SJSA1 (cell line): ENCODE measurements at places on chromosomes 2 and 18. TPM values are rescaled to one million over a fixed set of nuclear protein-coding genes. Genes with fewer than 3 reads are reported as not detected.

The NCKAP1 gene
- total RNA-seq, result 96.6 and 195 TPM in 2 replicates

The C2orf66 gene
- 0.05 TPM in 1 of 2 replicates, not detected in the other for total RNA-seq

The SH3RF3 gene
- 3.6 and 6.1 TPM in 2 replicates for total RNA-seq

The ICA1L gene
- total RNA-seq, result 2.0 and 3.4 TPM in 2 replicates

The ZNF532 gene
- total RNA-seq, result 31.1 and 52.6 TPM in 2 replicates

The STRN gene
- total RNA-seq, result 11.2 and 18.8 TPM in 2 replicates

The SLC14A1 gene
- total RNA-seq, result 5.1 and 7.8 TPM in 2 replicates

The GALNT5 gene
- 1.7 and 2.7 TPM in 2 replicates for total RNA-seq

The FBXO36 gene
- 3.8 and 4.6 TPM in 2 replicates for total RNA-seq

The GPR75 gene
- total RNA-seq, result 1.5 and 2.3 TPM in 2 replicates

The COLEC12 gene
- 58.8 and 111 TPM in 2 replicates for total RNA-seq

The PLGLB1 gene
- total RNA-seq, result 0.56 TPM in 1 of 2 replicates, not detected in the other

The POTEC gene
- total RNA-seq, result not detected in 2 replicates

The UGT1A8 gene
- total RNA-seq, result not detected in 2 replicates

The C1QL2 gene
- not detected in 2 replicates for total RNA-seq

The FAM237A gene
- not detected in 2 replicates for total RNA-seq

The MAB21L4 gene
- total RNA-seq, result 0.42 and 0.91 TPM in 2 replicates

The CAPN14 gene
- total RNA-seq, result 0.41 TPM in 1 of 2 replicates, not detected in the other

The SCN1A gene
- total RNA-seq, result not detected in 2 replicates

The CROCC2 gene
- not detected in 2 replicates for total RNA-seq

The SCN7A gene
- total RNA-seq, result 0.05 TPM in 1 of 2 replicates, not detected in the other

The ITM2C gene
- 161 and 216 TPM in 2 replicates for total RNA-seq

The RAB6C gene
- not detected in 2 replicates for total RNA-seq

The SNORC gene
- 0.22 and 0.32 TPM in 2 replicates for total RNA-seq

The IL1RN gene
- not detected in 2 replicates for total RNA-seq

The PLA2R1 gene
- total RNA-seq, result 1.9 and 2.3 TPM in 2 replicates

The CDH7 gene
- total RNA-seq, result not detected in 2 replicates

The CHRNA1 gene
- 0.16 TPM in 1 of 2 replicates, not detected in the other for total RNA-seq

The UCN gene
- 0.21 and 6.8 TPM in 2 replicates for total RNA-seq

The ARHGAP15 gene
- total RNA-seq, result not detected in 2 replicates

The PARD3B gene
- 8.3 and 10.6 TPM in 2 replicates for total RNA-seq
